A172 (cell line): ENCODE measurements at places on chromosomes 5 and 9. TPM values are rescaled to one million over a fixed set of nuclear protein-coding genes. Genes with fewer than 3 reads are reported as not detected.

DNA sequence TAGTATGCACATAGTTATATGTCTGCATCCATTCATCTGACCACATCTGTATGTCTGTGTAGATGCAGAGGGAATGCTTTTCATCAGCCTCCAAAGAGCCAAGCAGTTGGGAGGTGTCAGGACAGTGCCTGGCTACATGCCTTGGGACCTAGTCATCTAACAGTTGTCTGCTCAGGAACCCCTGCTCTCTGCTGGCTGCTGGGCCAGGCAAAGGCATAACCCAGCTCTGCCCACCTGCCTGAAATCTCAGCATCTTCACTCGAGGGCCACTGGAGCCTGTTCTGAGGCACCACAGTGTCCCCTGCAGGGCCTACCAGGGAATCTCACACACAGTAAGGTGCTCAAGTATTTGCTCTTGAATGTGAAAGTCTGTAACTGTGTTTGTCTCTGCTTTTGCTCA lies 3.7 kb downstream of the C9orf50 start:
- peak; percentile 75 for DNase-seq

- DNase-seq = no peak
Observed at GRCh38 chr9:8362250-8362649, 562.7 kb upstream of the DMAC1 start.

- DNase-seq = no peak
Observed at GRCh38 chr5:95923918-95924544, 37.6 kb downstream of the ELL2 start.

GRCh38 chr5:1125030-1125357 lies 13.1 kb upstream of the SLC12A7 start:
- DNase-seq = no peak

- no peak for DNase-seq
Observed at GRCh38 chr9:124279531-124280175, 21.9 kb downstream of the NEK6 start.

The SCGB3A2 gene
- not detected in 2 replicates for total RNA-seq

DNA sequence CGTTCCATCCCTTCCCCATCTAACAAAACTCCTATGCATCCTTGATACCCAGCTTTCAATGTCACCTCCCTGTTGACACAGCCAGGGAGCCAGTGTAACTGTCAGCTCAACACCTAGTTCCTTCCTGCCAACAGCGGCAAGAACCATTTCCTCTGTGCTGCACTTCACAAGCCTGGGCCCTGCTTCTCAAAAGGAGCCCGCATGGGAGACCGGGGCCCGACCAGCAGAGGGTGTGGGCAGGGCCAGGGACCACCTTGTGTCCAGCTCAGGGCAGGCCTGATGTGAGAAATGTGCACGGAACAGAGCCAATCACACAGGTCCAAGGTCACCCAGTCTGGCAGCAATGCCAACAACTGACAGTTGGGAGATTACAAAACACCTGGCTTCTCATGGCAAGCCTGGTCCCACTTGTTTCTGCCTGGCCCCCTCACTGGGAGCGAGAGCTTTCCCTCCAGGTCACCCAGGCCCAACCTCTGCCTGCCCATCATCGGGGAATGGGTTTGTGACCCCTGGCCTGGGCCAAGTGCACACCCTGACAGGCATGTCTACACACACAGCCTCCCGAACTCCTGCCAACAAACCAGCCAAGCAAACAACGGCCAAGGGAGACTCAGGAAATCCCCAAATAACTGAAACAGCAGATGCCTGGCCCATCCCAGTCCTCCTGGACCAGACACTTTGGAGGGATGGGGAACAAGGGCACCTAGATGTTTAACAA lies 3.1 kb downstream of the RNF44 start:
- no peak for DNase-seq

DNA sequence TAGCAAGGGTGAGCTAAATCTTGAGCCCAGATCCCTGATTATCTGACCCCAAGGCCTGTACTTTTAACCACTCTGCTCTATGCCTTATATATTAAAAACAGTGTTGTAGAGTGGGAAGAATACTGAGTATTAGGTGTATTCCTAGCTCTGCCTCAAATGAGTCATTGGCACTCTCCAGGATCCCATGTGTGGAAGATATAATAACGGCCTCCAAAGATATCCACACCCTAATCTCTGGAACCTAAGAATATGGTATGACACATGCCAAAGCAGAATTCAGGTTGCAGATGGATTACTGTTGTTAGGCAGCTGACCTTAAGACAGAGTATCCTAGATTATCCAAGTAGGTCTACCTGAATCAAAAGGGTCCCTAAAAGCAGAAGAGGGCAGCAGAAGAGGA lies 110.8 kb downstream of the ADRB2 start:
- DNase-seq = peak; percentile 38

DNA sequence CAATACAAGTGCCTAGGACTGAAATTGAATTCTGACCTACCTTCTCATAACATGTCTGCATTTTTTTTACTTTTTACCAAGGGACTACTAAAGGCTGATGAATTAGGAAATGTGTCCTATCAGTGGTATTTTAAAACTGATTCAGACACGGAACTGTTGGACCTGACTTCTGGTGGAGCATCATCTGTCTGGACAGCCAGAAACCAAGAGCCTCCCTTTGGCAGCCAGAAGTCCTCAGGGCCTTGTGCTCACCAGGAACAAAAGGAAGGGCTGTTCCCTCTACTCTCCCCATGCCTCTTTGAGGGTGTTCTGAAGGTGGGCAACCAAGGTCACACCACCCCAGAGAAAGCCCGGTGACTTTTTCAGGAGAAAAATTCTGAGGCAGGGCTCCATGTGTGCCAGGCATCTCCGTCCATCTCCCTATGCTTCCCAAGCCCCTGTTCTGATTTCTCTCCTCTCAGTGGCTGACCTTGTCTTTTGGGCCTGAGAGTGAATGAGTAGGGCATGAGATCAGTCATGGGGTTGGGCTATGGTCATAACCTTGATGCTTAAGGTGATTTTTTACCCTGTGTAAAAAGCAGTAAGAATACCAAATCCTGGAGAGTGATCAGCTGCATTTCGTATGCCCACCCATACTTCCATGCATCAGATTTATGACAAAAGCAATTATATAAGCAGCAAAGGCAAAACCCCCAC lies 143.7 kb downstream of the SCAMP1 start:
- DNase-seq = no peak

DNA sequence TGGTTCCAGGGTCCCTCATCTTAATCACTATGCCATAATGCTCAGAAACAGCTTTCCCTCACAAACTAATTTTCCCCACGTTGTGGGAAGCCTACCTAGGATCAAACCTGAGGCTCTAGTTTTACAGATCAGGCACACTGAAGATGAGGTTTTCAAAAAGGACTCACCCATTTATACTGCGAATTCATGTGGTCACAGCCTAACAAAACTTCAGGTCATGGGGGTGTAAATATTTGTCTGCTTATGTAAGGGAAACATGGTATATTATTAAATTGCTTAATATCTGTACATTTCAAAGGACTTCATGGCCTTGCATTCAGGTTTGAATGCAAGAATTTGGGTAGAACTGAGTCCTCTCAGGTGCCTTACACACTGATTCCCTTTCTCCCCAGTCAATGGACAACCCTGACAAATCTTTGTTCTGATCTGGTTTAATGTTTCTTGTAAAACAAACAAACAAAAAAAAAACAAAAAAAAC lies 12.1 kb downstream of the ZFAND5 start:
- DNase-seq = no peak

- no peak for DNase-seq
Observed at GRCh38 chr5:61587125-61587524, 255.1 kb downstream of the ZSWIM6 start.

- DNase-seq = no peak
Observed at GRCh38 chr9:104981543-104982129, 53.7 kb upstream of the ABCA1 start.

GRCh38 chr9:100057624-100058023 lies 41.2 kb downstream of the ERP44 start:
- DNase-seq = no peak

The DMGDH gene
- total RNA-seq = 0.12 TPM in 1 of 2 replicates, not detected in the other

DNA sequence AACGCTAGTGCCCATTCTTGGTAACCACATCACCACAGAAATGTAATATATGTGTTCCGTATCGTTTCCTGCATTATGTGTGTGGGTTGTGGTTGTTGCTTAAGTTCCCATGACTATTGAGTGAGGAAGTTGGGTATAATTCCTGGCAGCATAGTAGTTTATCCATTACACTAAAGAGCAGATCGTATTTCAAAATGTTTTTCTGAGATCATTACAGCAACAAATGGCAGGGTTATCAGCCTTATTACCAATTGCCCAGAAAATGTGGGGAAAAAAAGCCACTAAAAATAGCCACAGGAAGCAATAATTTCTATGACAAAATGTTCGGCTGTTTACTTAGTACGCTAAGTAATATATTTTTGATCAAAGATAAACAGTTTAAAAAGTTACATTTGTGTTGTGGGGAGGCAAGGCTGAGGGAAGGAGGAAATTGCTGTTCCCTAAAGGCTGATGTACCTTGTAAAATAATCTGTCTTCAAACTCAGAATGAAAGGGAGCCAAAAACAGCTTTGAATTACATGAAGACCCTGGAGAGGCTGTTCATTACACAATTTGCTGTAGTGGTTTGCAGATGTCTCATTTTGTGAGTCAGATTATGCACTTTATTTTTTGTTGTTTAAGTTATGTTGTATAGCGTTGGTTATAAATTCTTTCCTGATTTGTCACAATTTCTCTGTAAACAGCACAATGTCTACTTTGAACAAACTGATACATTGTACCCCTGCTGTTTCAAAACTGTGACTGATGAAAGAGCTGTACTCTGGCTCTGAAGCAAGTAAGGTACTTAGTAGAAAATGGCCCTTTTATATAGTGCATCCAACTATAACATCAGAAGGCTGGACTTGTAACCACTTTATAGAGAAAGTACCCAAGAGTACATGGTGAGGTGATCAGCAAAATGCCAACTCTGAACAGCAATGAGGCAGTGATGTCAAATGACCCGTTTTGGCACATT lies 1028.5 kb downstream of the NR2F1-AS1 start:
- peak; percentile 77 for DNase-seq
